ENCODE measurements at places on chromosomes 13 and 19. TPM values are rescaled to one million over a fixed set of nuclear protein-coding genes. Genes with fewer than 3 reads are reported as not detected.
A peak's percentile ranks its signal among the peaks of the same experiment; 100 is the strongest.

- no peak overlapping the region for H3K27ac ChIP-seq
- DNase-seq, result no peak
- peaks cover 3% of the 10 kb centered on the region for H3K27me3 ChIP-seq
Observed at GRCh38 chr19:35109395-35110112, 6.1 kb upstream of the FXYD3 start.

GRCh38 chr19:50460161-50460765 lies 16.0 kb upstream of the EMC10 start:
- no peaks in the 10 kb centered on the region for H3K4me1 ChIP-seq
- H3K27ac ChIP-seq, result no peak overlapping the region
- peaks cover 7% of the 10 kb centered on the region for H3K27me3 ChIP-seq
- H3K4me3 ChIP-seq, result no peak overlapping the region
- DNase-seq, result no peak

DCT gene
- total RNA-seq, result not detected

GRCh38 chr19:281156-281853 lies 9.9 kb downstream of the PLPP2 start:
- no peak overlapping the region for H3K4me3 ChIP-seq
- peaks cover 1% of the 10 kb centered on the region for H3K27me3 ChIP-seq
- no peak overlapping the region for H3K27ac ChIP-seq
- H3K4me1 ChIP-seq, result no peaks in the 10 kb centered on the region
- no peaks in the 10 kb centered on the region for H3K36me3 ChIP-seq

DNA sequence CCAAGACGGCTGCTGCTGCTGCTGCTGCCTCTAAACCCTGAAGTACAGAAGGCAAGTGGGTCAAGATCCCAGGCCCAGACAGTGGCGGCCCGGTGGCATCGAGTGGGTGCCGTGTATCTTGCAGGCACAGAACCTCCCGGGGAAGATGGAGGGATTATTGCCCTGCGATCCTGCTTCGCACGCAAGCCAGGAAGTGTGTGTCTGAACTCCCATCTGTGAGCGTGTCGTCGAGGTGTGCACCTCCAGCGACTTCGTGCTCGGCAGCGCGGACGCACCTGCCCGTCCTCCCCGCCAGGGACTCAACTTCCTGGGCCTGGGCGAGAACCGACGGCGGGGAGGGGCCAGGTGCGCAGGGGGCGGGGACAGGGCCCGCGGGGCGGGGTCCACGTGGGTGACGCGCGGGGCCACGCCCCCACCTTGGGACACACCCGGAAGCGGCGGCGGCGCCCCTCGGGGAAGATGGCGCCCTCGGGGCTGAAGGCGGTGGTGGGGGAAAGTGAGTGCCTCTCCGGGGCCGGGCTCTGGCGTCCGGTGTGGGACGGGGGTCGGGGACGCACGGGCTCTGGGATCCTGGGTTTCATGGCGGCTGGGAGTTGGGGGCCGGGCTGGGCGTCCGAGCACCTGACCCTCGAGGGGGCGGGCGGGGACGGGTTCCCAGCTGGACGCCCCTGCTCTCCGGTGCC lies at the start of gene STXBP2:
Gene STXBP2, plus strand, starts transcription at position 420 of the 683 bp plus-strand sequence. Its CDS starts 40 bp downstream, at position 460.
- peaks cover 10% of the 10 kb centered on the region for H3K36me3 ChIP-seq
- DNase-seq, result peak; percentile 66
- H3K27ac ChIP-seq, result no peak within 1 kb of the TSS
- H3K27me3 ChIP-seq, result peaks cover 18% of the 10 kb centered on the region
- H3K4me3 ChIP-seq, result peak within 1 kb of the TSS; percentile 88
